ENCODE measurements at places on chromosomes 7 and 10. TPM values are rescaled to one million over a fixed set of nuclear protein-coding genes. Genes with fewer than 3 reads are reported as not detected.

The MAGI2 gene
- 33.2 TPM for total RNA-seq

The FFAR4 gene
- not detected for total RNA-seq

The CYP26C1 gene
- total RNA-seq = not detected

The TMEM270 gene
- not detected for total RNA-seq

The CYP3A5 gene
- total RNA-seq = 0.44 TPM

The SPDYE9 gene
- under 0.01 TPM for total RNA-seq

The ZNF479 gene
- not detected for total RNA-seq

The NANOS1 gene
- 1.5 TPM for total RNA-seq

The APBB1IP gene
- 6.3 TPM for total RNA-seq

The LBX1 gene
- not detected for total RNA-seq

The CADPS2 gene
- 29.1 TPM for total RNA-seq

All from smooth muscle cell of trachea (primary cell).